ENCODE measurements at places on chromosomes 6 and 20. TPM values are rescaled to one million over a fixed set of nuclear protein-coding genes. Genes with fewer than 3 reads are reported as not detected.
A peak's percentile ranks its signal among the peaks of the same experiment; 100 is the strongest.

The SESN1 gene
- total RNA-seq = 33.3 TPM

The LINC00237 gene
- total RNA-seq = not detected

- no peak for DNase-seq
Observed at GRCh38 chr6:72621291-72622093, at the start of gene KCNQ5. Gene KCNQ5, plus strand, starts transcription at chr6:72622064.

DNA sequence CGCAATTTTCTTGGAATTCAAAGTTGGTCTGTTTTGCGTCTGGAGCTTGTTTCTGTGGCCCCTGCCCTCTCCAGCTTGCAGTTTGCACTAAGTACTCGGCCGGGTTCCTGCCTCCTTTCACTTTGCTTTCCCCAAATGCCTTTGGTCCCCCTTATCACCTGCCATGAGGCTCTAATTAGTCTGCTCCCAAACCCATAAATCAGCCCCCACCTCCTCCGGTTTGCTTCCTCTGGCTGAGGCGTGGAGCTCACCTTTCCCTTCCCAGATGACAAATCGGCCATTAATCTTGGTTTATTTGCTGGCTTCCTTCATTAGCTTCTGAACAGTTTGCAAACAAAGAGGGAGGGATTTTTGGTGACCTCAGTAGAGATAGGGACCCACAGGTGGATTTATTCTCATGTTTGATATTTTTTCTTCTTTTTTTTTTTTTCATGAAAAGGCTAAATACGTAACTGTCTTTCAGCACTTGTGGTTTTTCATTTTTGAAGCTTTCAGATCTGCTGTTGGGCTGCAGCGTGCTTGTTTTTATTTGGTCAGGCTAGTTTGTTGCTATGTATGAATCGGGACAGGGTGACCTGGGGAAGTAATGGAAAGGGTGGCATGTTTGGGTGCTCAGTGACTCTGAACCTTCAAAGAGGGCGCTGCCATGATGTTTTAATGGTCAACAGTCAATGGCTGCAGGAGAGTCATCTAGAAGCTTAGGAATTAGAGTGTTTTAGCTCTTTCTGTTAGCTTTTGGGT lies 121.7 kb upstream of the JAG1 start:
- no peak for DNase-seq

DNA sequence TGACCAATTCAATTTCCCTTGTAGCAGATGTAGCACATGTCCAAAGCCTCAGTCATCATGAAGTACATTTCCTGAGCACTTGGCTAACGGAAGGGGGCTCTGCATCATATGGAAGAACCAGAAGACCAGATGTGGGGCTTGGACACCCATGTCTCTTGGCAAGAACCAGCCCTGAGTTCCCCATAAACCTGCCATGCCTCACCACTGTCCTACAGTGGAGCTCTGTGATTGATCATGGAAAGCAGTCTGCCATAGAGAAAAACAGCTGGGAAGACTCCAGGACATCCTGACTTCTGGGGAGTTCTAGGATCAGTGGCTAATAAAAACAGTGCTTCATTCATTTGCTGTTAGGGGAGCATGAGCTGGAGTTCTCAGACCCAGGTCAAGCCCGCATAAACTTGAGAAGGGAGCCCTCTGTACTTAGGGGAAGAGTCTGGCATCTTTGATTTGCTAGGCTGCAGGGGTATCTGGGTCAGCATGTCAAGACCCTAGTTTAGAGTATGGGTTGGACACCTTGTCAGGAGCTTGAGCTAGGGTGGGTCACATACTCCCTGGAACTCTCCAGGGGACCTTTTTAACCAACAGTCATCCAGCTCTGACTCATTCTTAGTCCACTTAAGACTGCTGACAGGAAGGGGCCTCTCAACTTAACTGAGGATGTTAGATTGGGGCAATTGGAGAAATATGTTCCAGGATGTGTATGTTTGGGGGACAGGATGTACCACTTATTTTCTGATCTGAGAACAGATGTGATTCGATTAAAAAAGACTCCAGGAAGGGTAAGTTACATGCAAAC lies 26.3 kb upstream of the TRAM2 start:
- no peak for DNase-seq

The SEL1L2 gene
- total RNA-seq = not detected

DNA sequence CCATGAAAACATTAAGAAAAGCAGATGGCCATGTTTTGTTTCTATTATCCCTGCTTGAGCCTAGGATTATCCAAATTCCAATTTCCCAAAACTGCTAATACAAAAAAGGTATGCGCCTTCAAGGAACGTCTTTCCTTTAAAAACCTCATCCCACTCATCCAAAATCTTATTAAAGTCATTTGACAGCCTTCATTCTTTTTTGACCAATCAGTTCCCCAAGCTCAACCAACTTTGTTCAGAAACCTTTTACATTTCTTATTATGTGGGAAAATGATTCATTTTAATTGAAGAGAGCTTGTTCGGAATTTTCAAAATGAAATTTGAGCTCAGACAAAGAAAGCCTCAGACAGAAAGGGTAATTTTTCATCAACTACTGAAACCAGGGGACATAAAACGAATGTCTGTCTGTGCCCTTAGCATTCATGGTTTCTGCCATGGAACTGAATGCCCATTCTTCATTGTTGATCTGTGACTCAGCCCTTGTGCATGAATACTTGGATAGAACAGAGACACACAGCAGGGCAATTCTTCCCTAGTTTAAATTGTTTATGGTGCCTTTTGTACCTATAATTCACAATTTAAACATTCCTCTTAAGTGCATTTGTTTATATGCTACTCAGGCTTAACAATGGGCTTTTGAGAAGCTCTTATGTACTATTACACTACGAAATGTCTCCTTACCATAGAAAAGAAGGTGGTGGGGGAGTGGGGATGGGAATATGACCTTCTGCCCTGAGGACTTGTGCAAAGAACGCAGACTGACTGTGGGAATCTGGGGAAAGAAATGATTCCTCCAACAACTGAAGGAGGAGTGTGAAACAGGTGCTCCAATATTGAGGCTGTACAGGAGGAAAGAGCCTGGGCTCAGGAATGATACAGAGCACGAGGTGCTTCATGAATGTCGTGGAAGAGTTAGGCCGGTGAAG lies 49.8 kb upstream of the ERVFRD-1 start:
- peak; percentile 7 for DNase-seq

- no peak for DNase-seq
Observed at GRCh38 chr20:1896484-1897258, 1.5 kb downstream of the SIRPA start.

GRCh38 chr6:10521104-10521808 lies at the start of gene GCNT2:
Gene GCNT2, plus strand, starts transcription at chr6:10521351. Its CDS starts 7,561 bp downstream, at chr6:10528912.
- no peak for DNase-seq

DNA sequence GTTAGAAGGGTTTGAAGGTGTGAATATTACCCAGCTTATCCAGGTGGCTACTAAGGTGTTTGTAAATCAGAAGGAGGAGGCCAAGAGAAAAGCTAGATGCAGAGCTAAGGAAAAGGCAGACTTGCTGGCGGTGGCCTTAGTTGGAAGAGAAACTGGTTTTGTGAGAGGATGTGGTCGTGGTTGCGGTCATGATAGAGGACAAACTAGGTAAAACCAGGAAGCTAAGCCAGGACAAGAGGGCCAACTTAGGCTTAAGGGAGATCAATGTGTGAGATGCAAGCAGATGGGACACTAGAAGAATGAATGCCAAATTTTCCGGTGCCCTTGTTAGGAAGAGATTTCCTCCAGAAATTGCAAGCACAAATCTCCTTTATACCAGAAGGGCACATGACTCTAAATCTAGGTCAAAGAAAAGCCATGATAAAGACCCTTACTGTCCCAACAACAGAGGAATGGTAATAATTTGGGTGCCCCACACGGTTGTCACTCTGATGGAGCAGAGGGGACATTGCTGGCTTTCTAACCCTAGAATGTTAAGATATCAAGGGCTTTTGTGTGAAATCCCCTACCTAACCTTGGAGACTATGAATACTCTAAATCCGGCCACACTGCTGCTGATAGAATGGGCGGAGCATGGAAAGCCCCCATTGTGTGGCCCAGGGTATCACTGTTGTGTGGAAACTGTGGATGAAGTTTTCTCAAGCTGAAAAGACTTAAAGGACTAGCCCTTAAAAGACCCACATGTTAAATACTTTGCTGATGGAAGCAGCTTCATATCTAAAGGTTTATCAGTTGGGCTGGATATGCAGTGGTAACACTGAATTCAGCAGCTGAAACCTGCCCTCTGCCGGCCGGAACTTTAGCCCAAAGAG lies 7.8 kb downstream of the IL22RA2 start:
- DNase-seq = no peak

DNA sequence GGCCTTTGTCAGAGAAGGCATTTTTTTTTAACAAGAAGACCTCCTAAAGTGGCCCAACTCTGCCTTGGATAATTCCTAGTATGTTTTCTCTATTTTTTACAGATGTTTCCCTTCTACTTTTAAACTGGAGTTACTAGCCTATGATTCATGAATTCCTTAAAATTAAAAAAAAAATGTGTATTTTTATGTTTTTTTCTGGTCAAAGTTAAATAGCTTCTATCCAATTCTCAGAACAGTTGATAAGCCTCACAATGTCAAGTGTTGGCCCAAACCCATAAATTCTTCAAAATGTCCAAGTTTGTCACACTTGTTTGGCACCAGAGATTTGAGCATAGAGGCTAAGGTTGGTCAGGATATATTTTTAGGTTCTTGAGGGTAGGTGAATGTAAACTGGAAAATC lies 64.0 kb downstream of the JAG1 start:
- no peak for DNase-seq

DNA sequence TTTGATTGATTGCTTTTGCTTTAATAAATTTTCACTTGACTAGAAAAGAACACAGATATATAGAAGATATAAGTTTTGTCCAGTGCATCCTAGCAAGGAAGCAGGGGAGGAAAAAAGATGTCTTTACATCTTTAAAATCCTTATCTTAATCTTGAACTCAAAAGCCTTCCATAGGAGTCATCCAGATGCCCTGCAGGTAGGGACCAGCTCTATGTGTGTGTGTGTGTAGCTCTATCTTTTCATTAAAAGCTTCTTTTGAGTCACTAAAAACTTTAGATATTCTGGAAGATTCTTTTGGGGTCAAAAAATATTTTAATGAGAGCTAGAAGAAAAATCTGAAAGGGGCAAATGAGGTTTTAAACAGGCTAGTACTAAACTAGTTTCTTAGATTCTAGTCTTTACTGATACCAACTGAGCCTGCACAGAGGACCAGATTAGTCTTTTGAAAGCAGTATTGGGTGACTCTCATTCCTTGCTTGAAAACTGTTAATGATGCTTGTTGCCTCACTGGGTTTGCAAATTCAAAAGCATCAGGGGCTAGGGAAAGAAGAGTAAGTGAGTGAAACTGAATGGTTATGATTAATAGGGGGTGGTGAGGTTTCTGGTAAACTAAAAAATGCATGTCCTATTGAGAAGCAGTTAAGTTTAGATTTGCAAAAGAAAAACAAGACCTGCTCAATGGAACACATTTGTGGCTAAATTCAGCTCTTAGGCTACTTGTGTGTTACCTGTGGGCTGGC lies 40.6 kb upstream of the JAG1 start:
- no peak for DNase-seq

- DNase-seq = no peak
Observed at GRCh38 chr6:79082304-79082703, 4.2 kb upstream of the PHIP start.

- DNase-seq = no peak
Observed at GRCh38 chr6:28710466-28711191, 184.9 kb downstream of the GPX5 start.

DNA sequence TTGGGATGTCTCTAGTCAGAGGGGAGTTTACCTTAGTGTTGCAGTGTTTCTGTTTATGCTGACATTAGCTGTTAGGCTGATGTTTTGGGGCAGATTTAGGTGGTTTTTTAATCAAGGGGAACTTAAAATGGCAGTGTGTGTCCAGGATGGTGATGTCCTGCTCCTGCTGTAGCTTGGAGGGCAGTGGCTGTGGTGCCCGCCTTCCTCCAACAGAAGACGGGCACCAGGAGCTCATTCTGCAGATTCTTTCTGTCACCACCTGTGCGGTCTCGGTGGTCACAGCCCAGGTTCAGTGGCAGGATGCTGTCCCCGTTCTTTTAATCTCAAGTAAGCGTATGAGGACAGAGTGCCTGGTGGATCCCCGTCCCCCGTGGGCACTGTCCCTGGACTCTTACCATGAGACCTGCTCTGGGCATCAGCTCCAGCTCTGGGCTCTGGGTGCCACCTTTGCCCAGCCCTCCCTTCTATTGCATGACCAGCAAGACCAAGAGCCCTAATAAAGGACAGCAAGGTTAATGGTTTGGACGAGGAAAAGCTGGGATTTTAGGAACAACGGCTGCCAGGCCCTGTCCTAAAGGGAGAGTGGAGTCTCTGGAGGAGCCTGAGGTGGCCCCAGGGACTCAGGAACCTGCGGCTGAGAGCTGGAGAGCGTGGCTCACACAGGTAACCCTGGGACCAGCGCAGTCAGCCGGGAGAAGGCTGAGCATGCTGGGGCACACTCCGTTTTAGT lies 217.3 kb downstream of the ERMARD start:
- DNase-seq = no peak

The SLC2A10 gene
- total RNA-seq = 15.8 TPM

DNA sequence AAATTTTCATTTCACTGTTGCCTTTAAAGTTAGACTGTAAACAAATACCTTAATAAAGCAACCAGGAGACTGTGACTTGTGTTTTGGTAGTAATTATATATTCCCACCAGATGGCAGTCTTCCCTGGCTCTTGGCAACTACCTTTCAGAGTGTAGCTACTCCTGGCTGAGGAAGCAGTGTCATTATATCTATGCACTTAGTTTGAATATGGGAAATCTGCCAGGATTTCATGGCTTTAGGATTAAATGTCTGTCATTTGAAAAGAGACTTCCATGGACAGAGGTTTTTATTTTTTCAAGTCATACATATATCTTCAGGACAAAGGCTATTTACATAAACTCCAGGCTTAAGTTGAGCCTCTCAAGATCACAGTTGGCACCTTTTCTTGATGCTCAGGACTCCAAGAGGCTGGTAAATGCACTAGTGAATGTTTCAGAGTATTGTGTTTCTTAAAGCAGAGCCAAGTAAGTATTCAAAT lies 160.1 kb downstream of the C6orf58 start:
- DNase-seq = no peak

DNA sequence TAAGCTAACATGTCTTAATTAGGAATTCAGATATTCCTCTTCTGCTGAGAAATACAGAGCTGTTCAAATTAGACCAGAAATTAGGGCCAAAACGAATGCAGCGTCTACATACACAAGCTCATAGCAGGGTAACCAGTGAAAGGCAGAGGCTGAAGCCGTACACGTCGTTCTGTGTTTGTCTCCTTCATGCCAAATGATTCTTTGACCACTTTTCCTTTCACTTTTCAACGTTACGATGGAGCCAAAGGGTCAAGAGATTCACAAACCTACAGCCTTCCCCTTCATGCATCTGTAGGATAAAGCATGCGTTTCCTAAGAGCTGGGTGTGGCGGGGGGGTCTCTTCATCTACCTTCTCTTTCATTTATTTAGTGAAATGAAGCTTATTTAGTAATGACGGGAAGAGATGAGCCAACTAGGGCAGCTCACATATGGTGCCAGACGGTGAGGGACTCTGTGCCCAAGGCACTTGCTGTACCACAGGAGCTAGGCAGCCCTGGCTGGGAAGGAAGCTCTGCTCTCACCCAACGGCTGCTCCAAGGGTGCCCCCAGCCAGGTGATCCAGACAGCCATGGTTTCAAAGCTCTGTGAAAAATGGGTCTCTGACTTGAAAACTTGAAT lies 178.0 kb downstream of the ATXN1 start:
- no peak for DNase-seq
